ENCODE measurements at places on chromosomes 5 and 9. TPM values are rescaled to one million over a fixed set of nuclear protein-coding genes. Genes with fewer than 3 reads are reported as not detected.

The ASPN gene
- not detected for polyA plus RNA-seq

DNA sequence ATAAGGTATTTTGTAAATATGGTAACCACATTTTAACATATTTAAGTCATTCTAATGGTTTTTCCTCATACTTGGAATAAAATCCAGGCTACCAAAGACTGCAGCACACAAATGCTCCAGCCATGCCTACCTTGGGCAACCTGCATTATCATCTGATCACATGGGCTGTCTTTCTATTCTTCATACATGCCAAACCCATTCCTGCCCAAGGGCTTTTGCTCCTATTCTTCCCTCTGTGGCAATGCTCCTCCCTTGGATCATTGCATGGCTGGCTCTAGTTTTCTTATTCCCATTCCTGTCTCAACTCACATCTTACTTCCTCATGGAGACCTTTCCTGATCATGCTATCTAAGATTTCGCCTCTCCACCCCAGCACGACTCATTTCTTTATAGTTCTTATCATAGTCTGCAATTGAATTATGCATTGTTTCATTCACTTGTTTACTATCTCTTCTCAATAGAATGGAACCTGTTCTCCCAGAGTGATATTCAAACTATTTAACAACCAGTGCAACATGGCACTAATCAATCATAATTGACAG is 54.9 kb upstream of the C5orf46 start:
- no peak overlapping the region for H3K27ac ChIP-seq
- H3K4me3 ChIP-seq: no peak overlapping the region
- H3K36me3 ChIP-seq: no peaks in the 10 kb centered on the region
- no peak for DNase-seq
- H3K27me3 ChIP-seq: peaks cover 2% of the 10 kb centered on the region

DNA sequence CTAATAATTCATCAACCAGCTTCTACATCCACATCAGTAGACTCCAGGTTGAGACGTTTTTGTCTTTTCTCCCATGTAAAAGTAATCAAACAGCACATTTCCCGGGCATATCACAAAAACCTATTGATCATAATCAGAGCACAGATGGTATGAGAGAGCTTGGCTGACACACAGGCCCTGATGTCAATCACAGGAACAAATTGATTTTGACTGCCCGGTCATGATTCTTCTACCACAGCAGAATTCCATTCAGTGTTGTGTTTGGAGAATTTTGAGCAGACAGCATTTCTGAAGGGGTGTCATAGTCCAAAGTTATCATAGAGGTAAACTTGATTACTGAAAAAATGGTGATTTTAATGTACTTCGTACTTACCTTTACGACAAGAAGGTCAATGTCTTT is 351.1 kb downstream of the ZSWIM6 start:
- peaks cover 1% of the 10 kb centered on the region for H3K4me1 ChIP-seq
- no peak for DNase-seq
- no peak overlapping the region for H3K4me3 ChIP-seq
- no peak overlapping the region for H3K27ac ChIP-seq

The EXOSC2 gene
- polyA plus RNA-seq: 18.7 TPM

The SLC45A2 gene
- not detected for polyA plus RNA-seq

DNA sequence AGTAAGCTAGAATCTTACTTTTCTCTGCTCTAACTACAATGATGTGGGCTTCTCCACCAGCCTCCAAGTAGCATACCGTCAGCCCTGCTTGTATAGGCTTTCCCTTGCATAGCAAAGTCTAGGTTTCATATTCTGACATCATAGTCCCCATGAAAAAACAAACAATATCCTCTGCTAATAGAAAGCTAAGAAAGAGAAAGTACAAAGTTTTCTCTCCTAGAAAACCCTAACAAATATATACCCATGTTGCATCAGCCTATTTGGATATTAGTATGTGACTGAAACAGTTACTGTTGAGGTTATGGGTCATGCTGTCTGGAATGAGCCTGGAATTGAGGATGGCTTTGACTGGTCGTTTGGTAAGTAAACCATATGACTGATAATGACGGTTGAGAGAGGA is 1696.0 kb downstream of the MAT2B start:
- DNase-seq: no peak
- H3K4me3 ChIP-seq: no peak overlapping the region
- H3K4me1 ChIP-seq: no peaks in the 10 kb centered on the region
- H3K27me3 ChIP-seq: no peaks in the 10 kb centered on the region
- no peaks in the 10 kb centered on the region for H3K36me3 ChIP-seq
- H3K27ac ChIP-seq: no peak overlapping the region

GRCh38 chr9:68651280-68651893 is 53.7 kb upstream of the PIP5K1B start:
- H3K4me3 ChIP-seq: no peak overlapping the region
- H3K4me1 ChIP-seq: peaks cover 12% of the 10 kb centered on the region
- H3K36me3 ChIP-seq: no peaks in the 10 kb centered on the region
- H3K27me3 ChIP-seq: peaks cover 16% of the 10 kb centered on the region
- H3K27ac ChIP-seq: no peak overlapping the region

The NUTM2G gene
- polyA plus RNA-seq: 0.05 TPM

DNA sequence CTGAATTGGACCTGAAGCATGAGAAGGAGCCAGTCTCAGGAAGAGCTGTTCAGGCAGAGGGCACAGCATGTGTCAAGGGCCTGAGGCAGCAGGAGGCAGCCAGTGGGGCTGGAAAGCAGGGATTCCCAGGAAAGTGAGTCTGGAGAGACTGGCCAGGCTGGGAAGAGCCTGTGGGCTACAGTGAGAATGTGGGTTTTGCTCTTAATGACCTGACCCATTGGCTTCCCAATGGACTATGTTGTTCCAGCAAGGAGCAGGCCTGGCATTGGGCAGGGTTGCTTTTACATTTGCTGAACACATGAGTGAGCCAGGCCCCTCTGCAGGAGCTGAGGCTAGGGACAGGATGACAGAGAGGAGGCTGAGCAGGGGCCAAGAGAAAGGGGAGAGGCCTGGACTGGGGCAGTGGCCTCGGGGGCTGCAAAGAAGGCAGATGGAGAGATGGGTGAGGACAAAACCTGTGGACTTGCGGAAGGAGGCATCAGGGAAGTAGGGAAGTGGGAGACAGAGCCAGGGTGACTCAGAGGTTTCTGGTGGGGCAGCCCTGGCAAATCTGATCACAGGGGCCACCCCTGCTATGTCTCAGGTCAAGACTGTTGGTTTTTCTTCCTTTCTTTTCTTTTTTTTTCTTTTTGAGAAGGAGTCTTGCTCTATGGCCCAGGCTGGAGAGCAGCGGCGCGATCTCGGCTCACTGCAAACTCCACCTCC is 65.9 kb upstream of the NEK6 start:
- no peak overlapping the region for H3K4me3 ChIP-seq
- peaks cover 13% of the 10 kb centered on the region for H3K27me3 ChIP-seq
- H3K4me1 ChIP-seq: no peaks in the 10 kb centered on the region
- no peaks in the 10 kb centered on the region for H3K36me3 ChIP-seq
- no peak overlapping the region for H3K27ac ChIP-seq

- no peak overlapping the region for H3K4me3 ChIP-seq
- DNase-seq: no peak
- no peaks in the 10 kb centered on the region for H3K36me3 ChIP-seq
- H3K27ac ChIP-seq: no peak overlapping the region
- H3K4me1 ChIP-seq: no peaks in the 10 kb centered on the region
- no peaks in the 10 kb centered on the region for H3K27me3 ChIP-seq
These were observed 476.6 kb upstream of the WWC1 start for GRCh38 chr5:167814828-167815227.

GRCh38 chr5:118578093-118578492 is 410.3 kb downstream of the DTWD2 start:
- no peaks in the 10 kb centered on the region for H3K27me3 ChIP-seq
- H3K36me3 ChIP-seq: no peaks in the 10 kb centered on the region
- H3K27ac ChIP-seq: no peak overlapping the region
- no peak for DNase-seq

The GABRG2 gene
- polyA plus RNA-seq: not detected

- H3K4me3 ChIP-seq: no peak overlapping the region
- H3K4me1 ChIP-seq: no peaks in the 10 kb centered on the region
- H3K27ac ChIP-seq: no peak overlapping the region
- no peak for DNase-seq
- H3K27me3 ChIP-seq: peaks cover 4% of the 10 kb centered on the region
These were observed 75.7 kb upstream of the CCDC112 start for GRCh38 chr5:115372146-115372545.

GRCh38 chr5:74235552-74235951 is 405.0 kb downstream of the ENC1 start:
- H3K27ac ChIP-seq: no peak overlapping the region
- H3K4me1 ChIP-seq: no peaks in the 10 kb centered on the region

- H3K36me3 ChIP-seq: peaks cover 3% of the 10 kb centered on the region
- no peak overlapping the region for H3K4me3 ChIP-seq
- H3K4me1 ChIP-seq: peaks cover 2% of the 10 kb centered on the region
These were observed 64.9 kb downstream of the MARCHF3 start for GRCh38 chr5:126965487-126965886.

DNA sequence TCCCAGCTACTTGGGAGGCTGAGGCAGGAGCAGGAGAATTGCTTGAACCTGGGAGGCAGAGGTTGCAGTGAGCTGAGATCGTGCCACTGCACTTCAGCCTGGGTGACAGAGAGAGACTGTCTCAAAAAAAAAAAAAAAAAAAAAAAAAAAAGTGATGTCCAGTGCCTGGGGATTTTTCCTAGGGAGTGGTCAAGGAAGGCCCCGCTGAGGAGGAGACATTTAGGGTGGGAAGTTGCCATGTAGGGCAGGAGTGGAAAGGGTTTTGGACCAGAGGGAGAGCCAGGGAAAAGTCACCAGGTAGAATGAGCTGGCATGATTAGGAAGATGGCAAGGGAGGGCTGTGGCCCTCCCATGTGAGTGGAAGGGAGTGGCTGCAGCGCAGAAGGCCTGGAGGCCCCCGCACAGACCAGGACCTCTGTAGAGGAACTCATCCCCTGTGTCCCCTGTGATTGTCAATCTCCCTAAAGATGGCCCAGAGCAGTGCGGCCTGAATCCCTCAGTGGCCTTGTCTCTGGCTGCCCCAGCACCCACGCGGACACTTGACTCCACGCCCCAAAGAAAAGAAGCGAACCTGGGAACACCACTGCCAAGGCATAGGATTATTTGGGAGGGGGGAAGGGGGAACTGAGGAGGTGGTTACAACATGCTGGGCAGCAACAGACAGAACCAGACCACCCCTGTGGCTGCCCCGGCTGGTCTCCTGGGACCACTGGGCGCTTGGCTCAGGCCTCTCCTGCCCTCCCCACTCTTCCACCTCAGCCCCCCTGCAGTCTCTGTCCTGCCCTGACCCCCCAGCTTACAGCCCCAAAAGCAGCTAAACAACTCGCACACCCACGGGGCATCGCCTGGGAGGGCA is 2.6 kb upstream of the SQSTM1 start:
- H3K27ac ChIP-seq: peak overlapping the region; percentile 52
- H3K4me1 ChIP-seq: peaks cover 46% of the 10 kb centered on the region
- no peak for DNase-seq

The HEMGN gene
- polyA plus RNA-seq: 8.3 TPM

The ARL10 gene
- 1.2 TPM for polyA plus RNA-seq

The FRMPD1 gene
- not detected for polyA plus RNA-seq

- H3K27me3 ChIP-seq: peaks cover 21% of the 10 kb centered on the region
- H3K4me1 ChIP-seq: no peaks in the 10 kb centered on the region
- H3K36me3 ChIP-seq: no peaks in the 10 kb centered on the region
These were observed 167.8 kb upstream of the TUT7 start for GRCh38 chr9:86521977-86522376.

DNA sequence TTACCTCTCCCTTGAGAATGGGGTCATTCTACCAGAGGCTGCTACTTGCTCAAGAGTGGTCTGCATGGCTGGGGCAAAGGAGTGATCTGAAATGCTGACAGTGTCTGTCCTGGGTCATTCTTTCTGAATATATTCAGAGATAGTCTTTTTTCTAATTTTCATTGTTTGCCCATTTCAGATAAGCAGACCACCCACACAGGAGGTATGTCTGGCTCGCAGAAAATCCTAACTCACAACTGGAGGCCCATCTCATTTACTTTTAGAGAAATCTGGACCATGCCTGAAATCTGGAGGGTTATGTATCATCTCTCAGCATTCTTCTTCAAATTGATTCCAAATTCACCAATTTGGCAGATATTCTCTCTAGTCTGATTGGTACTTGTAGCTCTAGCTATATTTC is 227.6 kb downstream of the SEC61B start:
- H3K27ac ChIP-seq: no peak overlapping the region
- peaks cover 19% of the 10 kb centered on the region for H3K27me3 ChIP-seq
- no peaks in the 10 kb centered on the region for H3K36me3 ChIP-seq
- no peaks in the 10 kb centered on the region for H3K4me1 ChIP-seq

The PLAA gene
- polyA plus RNA-seq: 20.2 TPM

DNA sequence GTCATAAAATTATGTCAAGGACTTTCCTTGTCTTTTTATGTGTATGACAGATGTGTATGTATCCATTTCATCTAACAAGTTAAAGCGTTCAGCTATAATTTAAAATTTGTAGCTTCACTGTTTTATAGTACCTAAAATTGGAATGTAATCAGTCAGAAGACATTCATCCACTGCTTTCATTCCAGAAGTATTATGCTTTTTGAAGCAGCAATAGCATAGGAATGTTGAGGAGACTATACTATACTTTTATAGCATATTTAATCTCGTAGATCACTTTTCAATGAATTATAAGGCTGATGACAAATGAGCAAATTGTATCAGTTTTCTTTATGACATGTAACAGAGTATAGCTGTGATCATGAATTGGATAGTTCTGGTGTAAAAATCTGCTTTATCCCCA is 6.9 kb downstream of the PCDHGA12 start:
- no peak overlapping the region for H3K4me3 ChIP-seq
- H3K27ac ChIP-seq: no peak overlapping the region
- DNase-seq: no peak
- peaks cover 35% of the 10 kb centered on the region for H3K27me3 ChIP-seq
- no peaks in the 10 kb centered on the region for H3K4me1 ChIP-seq
- peaks cover 18% of the 10 kb centered on the region for H3K36me3 ChIP-seq

The WNT8A gene
- polyA plus RNA-seq: not detected

GRCh38 chr5:156593546-156593945 is 256.5 kb upstream of the PPP1R2B start:
- H3K27ac ChIP-seq: no peak overlapping the region
- no peak for DNase-seq
- H3K4me3 ChIP-seq: no peak overlapping the region
- H3K36me3 ChIP-seq: no peaks in the 10 kb centered on the region

The DBH gene
- not detected for polyA plus RNA-seq

GRCh38 chr9:26081847-26082246 is 403.6 kb upstream of the TUSC1 start:
- H3K4me3 ChIP-seq: no peak overlapping the region
- no peaks in the 10 kb centered on the region for H3K36me3 ChIP-seq
- no peaks in the 10 kb centered on the region for H3K4me1 ChIP-seq
- no peak overlapping the region for H3K27ac ChIP-seq

The VCAN gene
- polyA plus RNA-seq: 0.57 TPM

The PCBD2 gene
- 12.4 TPM for polyA plus RNA-seq

DNA sequence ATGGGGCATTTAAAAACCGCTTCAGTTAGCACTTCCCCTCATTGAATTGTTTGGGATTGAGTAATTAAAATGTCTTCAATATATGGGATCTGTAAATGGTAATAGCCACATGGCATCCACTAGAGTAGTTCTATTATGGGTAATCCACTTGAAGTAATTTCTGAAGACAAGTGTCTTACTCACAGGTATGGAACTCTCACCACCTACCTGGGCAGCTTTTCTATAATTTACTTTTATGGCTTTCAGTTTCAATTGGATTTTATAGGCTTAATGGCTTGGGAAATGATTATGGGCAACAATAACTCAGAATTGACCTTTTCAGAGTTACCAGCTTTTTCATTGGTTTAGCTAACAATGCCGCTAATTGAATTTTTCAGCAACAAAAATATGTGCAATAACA is 597.9 kb downstream of the PTPRD start:
- no peaks in the 10 kb centered on the region for H3K4me1 ChIP-seq
- H3K27ac ChIP-seq: no peak overlapping the region
- no peak overlapping the region for H3K4me3 ChIP-seq
- DNase-seq: no peak
- no peaks in the 10 kb centered on the region for H3K36me3 ChIP-seq
